ENCODE measurements at places on chromosomes 2 and 18.
A peak's percentile ranks its signal among the peaks of the same experiment; 100 is the strongest.

- no peak for DNase-seq
These were observed 20.4 kb upstream of the TMEM247 start for GRCh38 chr2:46458763-46459500.

GRCh38 chr18:12518832-12519531, 111.3 kb downstream of the PRELID3A start:
- DNase-seq, result no peak

- no peak for DNase-seq
These were observed 222.9 kb downstream of the SNTG2 start for GRCh38 chr2:1173528-1173927.

GRCh38 chr2:65867446-65867845, 435.0 kb upstream of the SPRED2 start:
- DNase-seq, result no peak

GRCh38 chr18:29041976-29042375, 865.0 kb upstream of the CDH2 start:
- DNase-seq, result no peak

GRCh38 chr18:45806226-45806625, 19.2 kb upstream of the SIGLEC15 start:
- DNase-seq, result no peak

- DNase-seq, result no peak
These were observed 176.4 kb upstream of the RAB6C start for GRCh38 chr2:129803032-129803431.

DNA sequence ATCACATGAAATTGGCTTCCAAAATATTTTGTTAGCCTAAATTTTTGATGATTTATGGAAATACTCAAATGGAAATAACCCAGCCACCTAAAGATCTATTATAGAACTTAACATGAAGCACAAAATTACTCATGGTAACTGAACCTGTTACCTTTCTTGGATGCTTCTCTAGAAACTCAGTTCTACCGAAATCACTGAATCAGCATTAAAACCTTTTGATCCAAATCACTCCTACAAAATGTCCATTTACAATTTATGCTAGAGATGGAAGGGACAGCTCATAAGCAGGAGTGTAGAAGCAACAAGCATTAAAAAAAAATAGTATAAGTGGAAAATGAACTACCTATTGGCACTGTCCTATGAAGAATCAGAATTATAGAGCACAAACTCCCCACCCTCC, 2.1 kb downstream of the PRPF40A start:
- no peak for DNase-seq

- DNase-seq, result no peak
These were observed 129.8 kb upstream of the EPB41L3 start for GRCh38 chr18:5673616-5674015.

GRCh38 chr2:237348281-237348865, 65.6 kb downstream of the COL6A3 start:
- no peak for DNase-seq

DNA sequence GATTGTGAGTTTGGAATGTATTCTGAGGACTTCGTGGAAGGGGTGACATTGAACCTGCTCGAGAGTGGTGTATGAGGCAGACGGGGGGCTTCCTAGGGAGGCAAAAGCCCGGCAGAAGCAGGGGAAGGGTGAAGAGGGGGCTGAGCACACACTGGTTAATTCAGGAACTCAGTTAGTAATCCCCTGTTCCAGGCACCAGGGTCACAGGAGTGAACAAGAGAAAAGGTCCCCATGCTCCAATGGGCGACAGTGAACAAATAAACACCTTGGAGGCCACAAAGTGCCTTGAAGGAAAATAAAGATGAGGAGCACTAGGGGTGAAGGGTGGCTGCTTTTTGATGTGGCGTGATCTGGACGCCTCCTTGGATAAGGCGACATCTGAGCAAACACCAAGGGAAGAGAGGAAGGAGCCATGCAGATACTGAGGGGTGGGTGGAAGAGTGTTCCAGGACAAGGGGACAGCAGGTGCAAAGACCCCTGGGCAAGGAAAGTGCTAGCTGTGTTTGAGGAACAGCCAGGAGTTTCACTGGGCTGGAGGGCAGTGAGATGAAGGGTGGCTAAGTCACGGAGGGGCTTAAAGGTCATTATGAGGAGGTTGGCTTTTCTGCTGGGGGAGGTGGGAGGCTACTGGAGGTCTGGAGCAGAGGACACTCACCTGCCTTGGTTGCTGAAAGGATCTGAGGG, 26.7 kb upstream of the ASB18 start:
- DNase-seq, result no peak

DNA sequence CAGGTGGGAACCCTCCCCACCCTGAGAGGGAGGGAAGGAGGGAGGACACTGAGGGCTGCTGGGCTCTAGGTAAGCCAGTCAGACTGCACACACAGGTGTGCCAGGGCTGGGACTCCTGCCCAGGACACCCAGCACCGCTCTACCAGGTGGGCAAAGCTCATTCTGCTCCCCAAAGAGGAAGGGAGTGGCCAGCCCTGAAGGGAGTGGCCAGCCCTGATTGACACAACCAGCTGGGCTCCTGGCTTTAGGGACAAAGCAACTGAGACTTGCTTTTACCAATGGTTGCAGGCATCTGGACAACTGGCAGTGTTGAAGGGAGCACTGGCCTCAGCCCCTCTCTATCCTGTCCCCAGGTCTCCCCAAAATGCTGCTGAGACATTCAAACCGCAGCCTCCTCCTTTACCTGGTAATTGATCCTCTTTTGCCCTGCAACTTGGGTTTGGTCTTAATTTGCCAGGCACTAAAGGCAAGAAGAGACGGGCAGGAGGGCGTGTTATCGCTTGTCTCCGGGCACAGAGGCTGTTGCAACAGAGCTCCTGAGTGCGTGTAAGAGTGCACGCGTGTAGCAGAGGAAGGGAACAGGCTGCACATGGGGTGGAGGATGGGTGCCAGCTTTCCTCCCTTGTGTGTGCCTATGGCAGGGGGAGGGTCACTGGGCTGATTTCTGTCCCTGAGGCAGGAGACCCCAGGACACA, 14.5 kb upstream of the FOSL2 start:
- no peak for DNase-seq

DNA sequence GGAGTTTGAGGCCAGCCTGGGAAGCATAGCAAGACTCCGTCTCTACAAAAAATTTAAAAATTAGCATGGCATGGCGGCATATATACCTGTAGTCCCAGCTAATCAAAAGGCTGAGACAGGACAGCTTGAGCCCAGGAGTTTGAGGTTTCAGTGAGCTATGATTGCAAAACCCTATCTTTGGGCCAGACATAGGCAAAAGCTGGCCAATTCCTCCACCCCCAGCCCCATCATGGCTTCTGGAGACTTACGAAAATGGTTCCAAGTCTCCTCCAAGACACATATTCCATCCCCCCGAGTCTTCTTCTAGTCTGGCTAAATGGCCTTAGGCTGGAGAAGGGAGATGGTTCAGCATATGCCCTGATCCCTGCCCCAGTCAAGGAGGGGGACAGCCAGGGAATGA, 172.8 kb upstream of the HAAO start:
- no peak for DNase-seq

GRCh38 chr2:184154438-184154837, 443.9 kb upstream of the ZNF804A start:
- no peak for DNase-seq

DNA sequence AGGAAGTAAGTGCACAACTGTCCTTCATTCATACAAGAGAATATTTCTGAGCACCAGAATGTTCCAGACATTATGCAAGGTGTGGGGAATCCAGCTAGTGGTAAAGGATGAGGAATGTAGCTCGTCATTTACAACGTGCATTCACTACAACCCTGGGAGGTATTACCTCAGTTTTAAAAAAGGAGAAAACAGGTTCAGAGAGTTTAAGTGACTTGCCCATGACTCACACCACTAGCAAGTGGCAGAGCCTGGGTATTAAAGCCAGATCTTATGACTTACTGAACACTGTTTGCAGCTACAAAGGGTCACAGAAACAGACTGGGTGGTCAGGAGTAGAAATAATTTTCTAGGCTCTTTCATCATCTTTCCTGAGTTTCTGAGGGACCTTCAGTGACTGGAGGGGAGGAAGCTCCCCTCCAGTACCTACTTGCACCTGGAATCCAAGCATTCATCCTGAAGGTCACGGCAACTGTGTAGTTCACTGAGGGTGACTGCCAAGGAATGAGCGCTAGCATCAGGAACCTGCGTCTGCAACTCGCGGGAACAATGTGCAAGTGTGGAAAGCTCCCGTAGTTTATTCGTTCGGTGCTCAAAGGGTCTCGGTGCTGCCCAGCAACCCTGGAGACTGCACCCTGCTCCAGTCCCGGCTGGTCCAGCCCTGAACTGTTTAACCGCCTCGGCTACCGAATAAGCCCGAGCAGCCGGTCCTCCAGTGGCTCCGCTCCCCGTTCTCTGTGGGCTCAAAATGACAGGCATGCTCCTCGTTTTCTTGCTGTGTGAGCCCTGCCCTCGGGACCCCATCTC, 647 bp downstream of the CCDC121 start:
- peak; percentile 37 for DNase-seq

DNA sequence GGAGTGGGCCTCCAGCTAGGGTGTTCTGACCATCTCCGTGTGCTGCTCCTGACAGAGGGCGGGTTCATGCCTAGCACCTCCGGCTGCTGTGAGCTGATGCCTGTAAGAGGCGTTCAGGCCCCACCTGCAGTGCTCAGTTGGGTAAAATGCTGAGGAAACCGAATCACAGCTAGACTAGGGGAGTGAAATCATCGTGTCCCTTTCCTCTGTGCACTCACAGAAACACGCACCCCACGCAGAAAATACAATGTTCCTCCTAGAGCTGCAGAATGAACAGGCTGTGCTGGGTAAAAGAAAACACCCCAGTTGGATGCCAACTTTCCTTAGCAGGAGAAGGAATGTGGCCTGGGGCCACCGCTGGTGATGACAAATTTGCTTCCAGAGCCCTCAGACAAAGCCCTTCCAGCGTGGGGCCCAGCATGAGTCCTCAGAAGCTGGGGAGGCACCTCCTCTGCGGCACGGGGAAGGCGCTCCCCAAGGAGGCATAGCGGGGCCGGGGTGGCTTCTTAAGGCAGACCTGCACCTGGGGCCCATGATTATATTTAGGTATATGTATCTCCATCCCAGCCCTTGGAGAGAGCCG, 16.3 kb upstream of the ARHGEF4 start:
- no peak for DNase-seq

GRCh38 chr18:6058941-6059340, 163.6 kb upstream of the TMEM200C start:
- no peak for DNase-seq

GRCh38 chr18:54717673-54718407, 110.4 kb upstream of the RAB27B start:
- DNase-seq, result peak; percentile 49

GRCh38 chr2:147177071-147177857, 667.6 kb upstream of the ACVR2A start:
- DNase-seq, result no peak

GRCh38 chr2:237636578-237636977, 9.2 kb downstream of the LRRFIP1 start:
- no peak for DNase-seq

DNA sequence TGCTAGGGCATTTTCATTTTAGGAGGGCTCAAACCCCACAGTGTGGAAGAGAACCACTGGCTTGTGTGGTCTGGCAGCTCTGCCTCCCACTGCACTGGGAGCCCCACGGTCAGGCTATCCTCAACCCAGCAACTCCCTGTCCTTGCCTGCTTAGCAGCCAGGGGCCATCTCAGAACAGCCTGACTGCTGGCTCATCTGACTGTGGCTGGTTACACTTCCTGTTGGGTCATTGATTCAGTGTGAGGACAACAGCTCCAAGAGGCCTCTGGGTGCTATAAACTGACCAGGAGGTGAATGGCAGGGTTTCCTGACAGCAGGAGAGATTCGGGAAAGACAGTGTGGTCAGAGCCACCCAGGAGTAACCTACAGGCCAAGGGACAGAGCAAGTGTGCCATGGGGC, 40.1 kb downstream of the AMER3 start:
- no peak for DNase-seq

GRCh38 chr2:5690286-5690685, 1.9 kb upstream of the SOX11 start:
- DNase-seq, result no peak

GRCh38 chr2:86238354-86238753, 39.1 kb downstream of the MRPL35 start:
- peak; percentile 48 for DNase-seq

DNA sequence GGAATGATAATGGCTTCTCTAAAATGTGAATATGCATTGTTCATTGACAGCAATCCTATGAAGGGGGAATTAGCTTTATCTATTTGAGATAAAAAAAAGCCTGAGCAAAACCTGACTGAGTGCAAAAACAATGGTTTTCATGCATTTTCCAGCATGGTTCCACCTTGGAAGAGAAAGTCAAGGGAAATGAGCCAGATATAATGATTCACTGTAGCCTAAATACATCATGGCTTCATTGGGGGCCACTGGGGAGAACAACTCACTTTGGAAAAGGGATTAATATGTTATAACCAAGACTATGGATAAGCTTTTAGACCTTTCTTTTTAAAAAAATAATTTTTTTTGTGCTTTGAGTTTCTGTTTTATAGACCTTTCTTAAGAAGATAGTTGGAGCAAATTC, 679.7 kb downstream of the NYAP2 start:
- no peak for DNase-seq

GRCh38 chr2:204550751-204551511, 5.7 kb downstream of the PARD3B start:
- DNase-seq, result no peak

DNA sequence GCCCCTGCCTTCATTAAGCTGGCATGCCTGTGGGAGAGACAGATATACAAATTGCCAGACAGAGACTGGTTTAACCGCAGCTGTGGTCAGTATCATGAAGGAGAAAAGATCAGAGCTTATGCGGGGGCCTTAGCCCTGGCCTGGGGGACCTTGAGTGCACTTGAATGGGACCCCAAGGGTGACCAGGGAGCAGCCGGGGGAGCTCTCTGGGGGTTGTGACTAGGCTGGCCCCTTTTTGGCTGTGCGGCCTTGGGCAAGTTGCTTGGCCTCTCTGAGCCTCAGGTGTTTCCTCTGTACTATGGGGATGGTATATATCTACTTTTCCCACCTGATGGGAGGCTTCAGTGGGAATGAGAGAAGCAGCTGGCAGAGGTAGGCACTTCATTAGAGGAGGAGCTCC, 35.7 kb downstream of the INHBB start:
- DNase-seq, result no peak

DNA sequence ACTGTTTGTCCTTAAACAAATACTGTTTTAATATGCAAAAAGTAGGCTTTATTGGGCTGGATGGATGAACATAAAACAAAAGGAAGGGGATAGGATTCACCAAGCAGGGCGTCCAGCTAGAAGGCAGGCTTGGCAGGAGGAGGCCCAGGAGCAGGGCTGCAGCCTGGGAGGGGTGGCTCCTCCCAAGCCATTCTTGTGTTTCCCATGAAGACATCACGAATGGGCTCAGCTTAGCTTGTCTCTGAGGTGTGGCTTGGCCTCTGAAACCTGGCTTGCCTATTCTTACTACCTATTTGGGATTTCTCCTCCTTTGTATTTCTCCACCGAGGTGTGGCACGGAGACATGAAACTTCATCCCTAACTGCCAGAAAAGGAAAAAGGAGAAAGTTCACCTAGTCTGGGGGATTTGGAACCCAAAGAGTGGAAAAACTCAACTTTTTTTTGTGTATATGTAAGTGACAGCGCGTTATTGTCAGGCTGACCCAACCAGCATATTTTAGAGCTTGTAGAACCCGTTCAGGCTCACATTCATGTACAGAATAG, 481.9 kb upstream of the SPRED2 start:
- DNase-seq, result no peak

GRCh38 chr2:96568094-96568493, 31.5 kb downstream of the ARID5A start:
- DNase-seq, result no peak

- DNase-seq, result no peak
These were observed 237.4 kb upstream of the ACVR2A start for GRCh38 chr2:147607379-147607778.

Measured in activated T-cell treated with anti-CD3 and anti-CD28 coated beads, Interleukin-2, amount 50 U/mL, for 72 hours (primary cell).